ENCODE measurements at places on chromosomes 2 and 18. TPM values are rescaled to one million over a fixed set of nuclear protein-coding genes. Genes with fewer than 3 reads are reported as not detected.

GRCh38 chr2:143345887-143346787 is 216.9 kb downstream of the ARHGAP15 start:
- H3K4me1 ChIP-seq, result no peaks in the 10 kb centered on the region
- H3K27ac ChIP-seq, result no peak overlapping the region
- H3K36me3 ChIP-seq, result no peaks in the 10 kb centered on the region
- no peak overlapping the region for H3K4me3 ChIP-seq

The DPYSL5 gene
- total RNA-seq, result not detected

The KYNU gene
- 30.6 TPM for total RNA-seq

DNA sequence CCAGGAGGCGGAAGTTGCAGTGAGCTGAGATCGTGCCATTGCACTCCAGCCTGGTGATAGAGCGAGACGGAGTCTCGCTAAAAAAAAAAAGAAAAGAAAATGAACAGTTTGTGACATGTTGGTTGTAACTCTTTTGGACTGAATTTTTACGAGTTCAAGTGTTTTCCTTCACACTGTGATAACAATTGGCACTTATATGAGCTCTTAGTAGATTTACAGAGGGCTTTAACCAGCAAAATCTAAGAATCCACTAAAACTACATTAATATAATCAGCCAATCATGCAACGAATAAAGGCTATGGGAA is 2.1 kb upstream of the GEMIN6 start:
- peaks cover 8% of the 10 kb centered on the region for H3K4me1 ChIP-seq
- H3K27ac ChIP-seq, result no peak overlapping the region
- H3K36me3 ChIP-seq, result peaks cover 3% of the 10 kb centered on the region
- H3K27me3 ChIP-seq, result no peaks in the 10 kb centered on the region
- H3K4me3 ChIP-seq, result no peak overlapping the region

The B4GALT6 gene
- 4.6 TPM for total RNA-seq

The RBM43 gene
- total RNA-seq, result 10.4 TPM

GRCh38 chr2:208939852-208940251 is 484.0 kb upstream of the MAP2 start:
- H3K4me3 ChIP-seq, result no peak overlapping the region
- H3K27me3 ChIP-seq, result no peaks in the 10 kb centered on the region
- no peak for DNase-seq
- H3K36me3 ChIP-seq, result no peaks in the 10 kb centered on the region

- no peaks in the 10 kb centered on the region for H3K4me1 ChIP-seq
- H3K4me3 ChIP-seq, result no peak overlapping the region
- H3K27me3 ChIP-seq, result no peaks in the 10 kb centered on the region
- no peaks in the 10 kb centered on the region for H3K36me3 ChIP-seq
- no peak overlapping the region for H3K27ac ChIP-seq
Measured at GRCh38 chr2:61816480-61817355, 37.1 kb downstream of the FAM161A start.

- no peaks in the 10 kb centered on the region for H3K27me3 ChIP-seq
- DNase-seq, result no peak
- peaks cover 4% of the 10 kb centered on the region for H3K4me1 ChIP-seq
Measured at GRCh38 chr18:76499637-76500340, 4.7 kb upstream of the ZNF516 start.

DNA sequence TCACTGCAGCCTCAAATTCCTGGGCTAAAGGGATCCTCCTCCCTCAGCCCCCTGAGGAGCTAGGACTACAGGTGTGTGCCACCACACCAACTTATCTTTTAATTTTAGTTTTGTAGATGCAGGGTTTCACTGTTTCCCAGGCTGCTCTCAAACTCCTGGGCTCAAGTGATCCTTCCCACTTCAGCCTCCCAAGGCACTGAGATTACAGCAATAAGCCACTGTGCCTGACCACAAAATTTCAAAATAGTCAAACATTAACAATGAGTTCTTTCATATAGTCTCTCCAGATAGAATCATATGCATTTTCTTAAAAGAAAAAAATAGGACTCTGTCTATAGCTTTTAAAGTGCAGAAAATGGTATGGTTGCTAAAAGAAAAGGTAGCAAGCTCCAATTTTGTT is 24.9 kb upstream of the PID1 start:
- no peaks in the 10 kb centered on the region for H3K36me3 ChIP-seq
- no peaks in the 10 kb centered on the region for H3K27me3 ChIP-seq
- no peak overlapping the region for H3K27ac ChIP-seq
- no peak overlapping the region for H3K4me3 ChIP-seq
- peaks cover 28% of the 10 kb centered on the region for H3K4me1 ChIP-seq

DNA sequence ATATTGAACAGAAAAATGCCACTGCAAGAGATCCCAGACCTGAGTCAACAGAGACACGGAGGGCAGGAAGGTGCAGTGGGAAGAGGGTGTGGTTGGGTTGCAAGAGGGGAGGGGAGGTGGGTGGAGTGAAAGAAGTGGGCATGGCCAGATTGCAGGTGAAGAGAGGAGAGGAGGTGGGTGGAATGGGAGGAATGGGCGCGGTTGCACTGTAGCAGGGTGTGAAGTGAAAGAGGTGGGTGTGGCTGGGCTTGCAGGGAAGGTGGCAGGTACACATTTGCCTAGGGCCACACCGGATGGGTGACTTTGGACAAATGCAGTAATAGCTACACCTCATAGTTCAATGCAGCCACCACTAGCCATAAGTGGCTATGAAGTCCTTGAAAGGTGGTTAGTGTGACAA is 71.1 kb downstream of the DOCK10 start:
- H3K4me3 ChIP-seq, result no peak overlapping the region
- no peak overlapping the region for H3K27ac ChIP-seq
- H3K27me3 ChIP-seq, result no peaks in the 10 kb centered on the region

DNA sequence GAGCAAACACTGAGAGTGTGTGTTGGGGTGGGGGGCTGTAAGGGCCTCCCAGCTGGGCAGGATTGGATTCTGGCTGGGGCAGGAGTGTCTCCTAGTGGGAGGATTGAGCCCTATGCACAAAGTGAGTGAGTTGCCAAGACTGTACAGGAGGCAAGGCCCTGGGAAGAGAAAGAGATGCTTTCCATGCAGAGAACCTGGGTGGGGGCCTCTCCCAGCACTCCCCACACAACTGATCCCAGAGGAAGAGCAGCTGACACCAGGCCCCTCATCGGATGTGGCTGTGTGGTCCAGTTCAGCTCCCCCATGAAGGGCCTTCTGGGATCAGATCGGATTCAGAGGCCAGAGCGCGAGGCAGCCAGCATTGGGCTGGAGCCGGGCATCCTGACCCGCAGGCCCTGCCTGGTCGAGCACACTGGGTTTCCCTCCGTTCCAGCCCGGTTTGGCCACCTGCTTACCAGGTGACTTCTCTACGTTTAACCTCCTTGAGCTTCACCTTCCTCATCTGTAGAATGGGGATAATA is 49.4 kb upstream of the FAHD2A start:
- H3K36me3 ChIP-seq, result no peaks in the 10 kb centered on the region
- no peak for DNase-seq
- H3K4me1 ChIP-seq, result no peaks in the 10 kb centered on the region
- no peaks in the 10 kb centered on the region for H3K27me3 ChIP-seq

DNA sequence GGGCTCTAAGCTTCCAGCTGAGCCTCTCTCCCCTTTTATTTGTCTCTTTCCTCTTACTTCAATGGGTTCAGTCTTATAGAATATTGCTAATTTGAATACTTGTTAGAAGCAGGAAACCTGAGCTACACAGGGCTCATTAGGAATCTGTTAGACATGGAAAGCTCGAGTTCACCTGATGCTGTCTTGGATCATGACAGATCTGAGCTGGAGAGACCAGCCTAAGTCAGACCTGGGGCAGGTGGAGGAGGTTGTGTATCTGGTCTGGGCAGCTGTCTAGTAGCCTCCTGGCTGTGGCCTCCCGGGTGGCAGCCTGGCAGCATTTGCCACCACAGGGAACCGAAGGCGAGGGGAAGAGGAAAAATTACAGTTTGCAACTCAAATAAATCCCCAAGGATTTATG is 185.9 kb downstream of the ICOS start:
- DNase-seq, result no peak
- H3K4me3 ChIP-seq, result no peak overlapping the region
- no peaks in the 10 kb centered on the region for H3K27me3 ChIP-seq
- no peaks in the 10 kb centered on the region for H3K4me1 ChIP-seq

GRCh38 chr2:75098856-75099255 is 100.5 kb downstream of the TACR1 start:
- H3K27me3 ChIP-seq, result no peaks in the 10 kb centered on the region
- H3K4me1 ChIP-seq, result no peaks in the 10 kb centered on the region
- H3K4me3 ChIP-seq, result no peak overlapping the region
- H3K36me3 ChIP-seq, result no peaks in the 10 kb centered on the region
- H3K27ac ChIP-seq, result no peak overlapping the region

The CYP27A1 gene
- 273 TPM for total RNA-seq

DNA sequence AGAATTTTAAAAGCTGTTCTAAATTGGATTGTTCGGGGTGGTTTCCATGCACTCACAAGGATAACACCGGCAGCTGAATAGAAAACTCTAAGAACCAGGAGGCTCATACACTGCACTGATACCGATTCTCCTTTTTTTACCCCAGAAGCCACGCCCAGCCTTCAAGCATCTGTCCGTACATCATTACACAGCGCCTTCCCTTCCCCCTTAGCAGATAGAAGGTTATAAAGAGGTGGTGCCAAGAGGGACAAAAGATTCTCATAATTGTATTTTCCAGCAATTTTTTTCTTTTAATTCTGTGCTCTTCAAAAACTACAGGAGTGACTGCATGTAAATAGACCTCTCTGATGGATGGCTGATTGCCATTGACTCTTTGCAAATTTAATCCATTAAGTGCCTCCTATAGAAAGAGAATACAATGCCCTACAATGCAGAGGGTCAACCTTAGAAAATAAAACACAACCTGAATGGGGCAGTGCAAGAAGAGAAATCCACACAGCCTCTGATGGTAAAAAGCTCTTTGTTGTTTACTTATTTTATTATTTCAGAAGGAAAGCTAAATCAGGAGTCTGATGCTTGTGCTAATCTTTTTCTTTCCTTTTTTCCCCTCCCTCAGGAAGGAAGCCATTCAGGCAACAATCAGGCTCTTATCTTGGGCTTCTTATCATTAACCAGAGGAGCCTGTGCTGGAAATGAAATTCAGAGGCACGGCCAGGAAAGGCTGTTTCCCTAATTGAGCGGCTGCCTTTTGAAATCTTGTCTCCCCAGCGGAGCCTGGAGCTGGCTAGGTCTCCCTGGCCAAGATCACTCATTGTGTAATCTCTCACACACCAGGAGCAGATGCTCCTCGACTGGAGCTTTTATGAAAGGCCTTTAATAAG is 198.9 kb upstream of the NABP1 start:
- DNase-seq, result no peak
- H3K36me3 ChIP-seq, result no peaks in the 10 kb centered on the region
- no peaks in the 10 kb centered on the region for H3K27me3 ChIP-seq
- H3K27ac ChIP-seq, result no peak overlapping the region

- H3K4me1 ChIP-seq, result no peaks in the 10 kb centered on the region
- H3K27ac ChIP-seq, result no peak overlapping the region
Measured at GRCh38 chr18:51279367-51279984, 82.0 kb upstream of the MEX3C start.

The IHH gene
- total RNA-seq, result 0.71 TPM

The ZDBF2 gene
- total RNA-seq, result 8.1 TPM

The WDR54 gene
- 14.5 TPM for total RNA-seq

- H3K4me1 ChIP-seq, result peaks cover 51% of the 10 kb centered on the region
- no peaks in the 10 kb centered on the region for H3K27me3 ChIP-seq
- no peak overlapping the region for H3K4me3 ChIP-seq
- no peaks in the 10 kb centered on the region for H3K36me3 ChIP-seq
- DNase-seq, result no peak
- H3K27ac ChIP-seq, result peak overlapping the region; percentile 12
Measured at GRCh38 chr2:127087791-127088495, 19.0 kb downstream of the BIN1 start.

GRCh38 chr2:136538489-136538888 is 226.9 kb upstream of the THSD7B start:
- H3K27ac ChIP-seq, result no peak overlapping the region
- H3K27me3 ChIP-seq, result no peaks in the 10 kb centered on the region
- no peak overlapping the region for H3K4me3 ChIP-seq
- no peaks in the 10 kb centered on the region for H3K4me1 ChIP-seq

GRCh38 chr18:63286926-63287325 is 32.6 kb downstream of the BCL2 start:
- no peak overlapping the region for H3K27ac ChIP-seq
- H3K27me3 ChIP-seq, result no peaks in the 10 kb centered on the region
- no peak overlapping the region for H3K4me3 ChIP-seq
- no peak for DNase-seq

DNA sequence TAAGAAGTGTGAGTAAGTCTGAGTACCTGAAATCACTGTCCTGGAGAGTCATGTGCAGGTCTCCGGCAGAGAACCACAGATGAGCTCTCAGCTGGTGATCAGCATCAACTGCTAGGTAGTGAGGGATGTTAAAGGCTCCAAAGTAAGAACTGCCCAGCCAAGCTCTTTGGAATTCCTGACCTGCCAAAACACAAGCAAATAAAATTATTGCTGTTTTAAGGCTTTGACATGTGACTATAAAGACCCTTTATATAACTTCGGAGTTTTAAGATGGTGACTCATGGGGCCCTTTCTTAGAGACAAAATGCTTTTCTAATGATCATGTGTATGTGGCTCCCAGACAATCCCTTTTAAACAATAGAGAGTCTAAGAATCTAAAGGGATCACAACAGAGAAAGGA is 855.7 kb downstream of the TRIB2 start:
- no peaks in the 10 kb centered on the region for H3K36me3 ChIP-seq
- H3K27me3 ChIP-seq, result no peaks in the 10 kb centered on the region
- no peak overlapping the region for H3K27ac ChIP-seq
- DNase-seq, result no peak
- no peak overlapping the region for H3K4me3 ChIP-seq

- H3K27ac ChIP-seq, result no peak overlapping the region
- H3K4me3 ChIP-seq, result no peak overlapping the region
- no peaks in the 10 kb centered on the region for H3K27me3 ChIP-seq
- H3K4me1 ChIP-seq, result no peaks in the 10 kb centered on the region
- DNase-seq, result no peak
- no peaks in the 10 kb centered on the region for H3K36me3 ChIP-seq
Measured at GRCh38 chr2:125730921-125731320, 925.0 kb upstream of the GYPC start.

The COL4A3 gene
- total RNA-seq, result 33.6 TPM

- no peak overlapping the region for H3K27ac ChIP-seq
- H3K4me1 ChIP-seq, result no peaks in the 10 kb centered on the region
- no peak for DNase-seq
Measured at GRCh38 chr18:60350941-60351340, 21.6 kb downstream of the MC4R start.

The SH3YL1 gene
- total RNA-seq, result 42.2 TPM

GRCh38 chr2:236550701-236551465 is 18.7 kb upstream of the ACKR3 start:
- H3K4me1 ChIP-seq, result peaks cover 24% of the 10 kb centered on the region
- H3K36me3 ChIP-seq, result no peaks in the 10 kb centered on the region
- DNase-seq, result no peak
- H3K4me3 ChIP-seq, result no peak overlapping the region

Measured in lower lobe of right lung (tissue), 2 donors.